Left forelimb (tissue), 1 donor: ENCODE measurements at places on chromosomes 1 and 21.

DNA sequence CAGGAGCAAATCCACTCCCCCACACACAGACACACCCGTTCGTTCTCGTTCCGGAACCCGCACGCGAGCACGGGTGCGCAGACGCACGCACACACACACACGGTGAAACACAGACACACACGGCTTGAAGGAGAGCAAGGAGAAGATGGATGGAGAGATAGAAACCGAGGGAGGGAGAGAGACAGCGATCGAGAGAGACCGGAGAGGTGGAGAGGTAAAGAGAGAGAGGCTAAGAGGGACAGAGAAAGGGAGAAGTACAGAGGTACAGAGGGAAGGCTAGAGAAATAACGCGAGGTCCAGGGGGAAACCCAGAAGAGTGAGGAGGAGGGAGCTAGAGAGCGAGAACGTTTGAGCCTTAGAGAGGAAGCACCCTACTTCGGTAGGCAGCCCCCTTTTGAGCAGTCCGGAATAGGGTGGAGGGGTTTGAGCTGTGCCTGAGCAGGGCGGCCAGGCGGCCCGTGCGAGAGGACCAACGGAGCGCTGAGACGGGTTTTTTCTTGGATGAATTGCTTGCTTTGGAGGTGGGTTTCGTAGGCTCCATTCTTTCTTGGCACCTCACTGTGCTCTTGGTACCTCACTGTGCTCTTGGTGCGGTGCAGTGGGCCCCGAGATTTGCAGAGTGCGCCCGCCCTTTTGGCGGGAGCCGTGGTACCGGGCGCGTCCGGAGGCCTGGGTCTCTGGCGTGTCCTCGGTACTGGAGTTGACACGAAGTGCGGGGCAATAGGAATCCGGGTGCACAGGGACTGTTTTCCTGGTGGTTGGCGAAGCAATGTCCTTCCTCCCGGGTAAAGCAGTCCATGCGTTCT lies 88.4 kb upstream of the RHOU start:
- DNase-seq, result no peak

DNA sequence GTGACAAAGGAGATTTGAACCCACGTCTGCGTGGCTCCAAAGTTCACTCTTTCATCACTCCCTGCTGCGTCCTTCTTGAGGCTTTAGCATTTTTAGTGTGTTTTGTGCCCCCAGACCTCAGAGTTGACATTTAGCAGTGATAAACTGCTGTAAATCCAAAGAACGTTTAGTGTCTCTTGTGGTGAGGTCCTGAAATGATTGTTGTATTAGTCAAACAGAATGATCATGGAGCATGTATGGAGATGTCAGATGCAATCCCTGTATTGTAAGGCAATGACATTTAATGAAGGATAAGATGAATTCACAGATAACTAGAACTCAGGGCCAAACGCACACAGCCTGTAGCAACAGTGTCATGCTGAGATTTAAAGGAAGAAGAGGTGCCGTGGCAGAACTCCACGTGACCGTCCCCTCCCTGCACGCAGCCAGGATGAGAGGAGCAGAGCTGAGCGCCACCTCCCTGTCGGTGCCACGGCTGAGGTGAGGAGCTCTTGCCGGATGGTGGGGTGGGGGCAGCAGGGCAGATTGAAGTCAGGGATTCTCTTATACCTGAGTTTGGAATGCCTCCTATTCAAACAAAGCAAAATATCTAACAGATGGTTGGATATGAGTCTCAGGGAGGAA lies 30.1 kb downstream of the NTPCR start:
- DNase-seq, result peak; percentile 40

- DNase-seq, result peak; percentile 12
Measured at GRCh38 chr1:4044967-4045366, 144.9 kb upstream of the C1orf174 start.

- no peak for DNase-seq
Measured at GRCh38 chr1:159983681-159984080, 29.6 kb upstream of the SLAMF9 start.

DNA sequence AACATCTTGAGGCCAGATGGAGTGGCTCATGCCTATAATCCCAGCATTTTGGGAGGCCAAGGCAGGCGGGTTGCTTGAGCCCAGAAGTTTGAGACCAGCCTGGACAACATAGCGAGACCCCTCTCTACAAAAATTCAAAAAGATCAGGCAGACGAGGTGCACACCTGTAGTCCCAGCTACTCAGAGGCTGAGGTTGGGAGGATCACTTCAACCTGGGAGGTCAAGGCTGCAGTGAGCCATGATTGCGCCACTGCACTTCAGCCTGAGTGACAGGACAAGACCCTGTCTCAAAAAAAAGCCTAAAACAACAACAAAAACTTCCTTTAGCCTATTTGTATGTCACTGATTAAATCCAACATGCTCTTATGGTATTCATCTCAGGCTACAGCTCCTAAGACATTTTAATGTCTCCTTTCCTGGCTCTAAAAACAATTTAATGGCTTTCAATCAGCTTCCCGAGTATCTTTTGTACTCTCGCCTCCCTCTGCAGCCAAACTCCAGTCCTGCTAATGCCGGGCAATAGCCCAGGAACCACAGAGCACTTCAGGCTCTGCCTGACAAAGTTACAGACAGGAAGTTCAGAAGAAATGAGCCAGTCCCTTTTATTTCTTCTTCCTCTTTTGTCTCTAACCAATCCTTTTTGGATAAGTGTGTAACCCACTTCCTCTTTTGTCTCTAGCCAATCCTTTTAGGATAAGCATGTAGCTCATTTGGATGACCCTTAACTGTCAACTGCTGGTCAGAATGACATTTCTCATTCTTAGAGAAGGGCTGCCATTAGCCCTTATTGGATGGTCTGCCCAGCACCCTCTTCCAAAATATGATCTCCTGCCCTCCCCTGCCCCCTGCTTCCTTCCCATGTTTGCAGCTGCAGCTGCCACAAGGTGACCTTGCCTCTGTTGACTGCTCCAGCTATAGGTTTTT lies 6.6 kb upstream of the DOP1B start:
- no peak for DNase-seq

- DNase-seq, result peak; percentile 61
Measured at GRCh38 chr21:45504516-45505415, 37.5 kb downstream of the SLC19A1 start.

- no peak for DNase-seq
Measured at GRCh38 chr1:27001570-27002360, 8.3 kb downstream of the TRNP1 start.

DNA sequence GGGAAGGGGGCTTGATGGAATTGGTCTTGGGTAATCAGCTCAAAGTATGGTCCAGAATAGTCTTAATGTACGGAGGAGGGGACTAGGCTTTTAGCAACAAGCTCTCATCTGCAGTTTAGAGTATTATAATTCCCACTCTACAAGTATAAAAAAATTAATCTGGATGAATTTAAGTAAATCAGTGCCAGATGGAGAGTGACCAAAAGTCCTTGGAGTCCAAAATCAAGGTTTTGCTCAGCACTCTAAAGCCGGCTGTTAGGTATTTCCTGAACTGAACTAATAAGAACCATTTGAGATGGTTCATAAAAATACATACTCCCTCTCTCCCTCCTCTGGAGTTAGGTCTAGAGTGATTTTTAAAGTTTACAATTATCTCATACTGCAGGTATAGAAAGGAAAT lies 23.7 kb downstream of the GLUL start:
- DNase-seq, result no peak

DNA sequence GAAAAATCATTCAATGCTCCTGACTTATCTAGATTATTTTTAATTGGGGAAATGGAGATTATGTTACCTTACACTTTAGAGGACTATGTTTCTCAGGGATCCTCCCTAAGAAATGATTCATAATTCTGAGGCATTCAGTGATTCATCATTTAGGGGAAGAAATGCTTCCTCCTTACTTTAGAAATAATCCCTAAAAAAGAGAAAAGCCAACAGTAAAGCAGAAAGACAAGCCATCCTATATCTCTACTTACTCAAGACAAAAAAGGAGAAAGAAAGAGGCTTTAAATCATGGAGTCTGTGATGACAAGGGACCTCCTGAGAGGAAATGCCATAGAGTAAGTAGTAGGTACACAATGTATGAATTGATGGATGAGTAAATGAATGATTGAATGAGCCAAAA lies 137.0 kb downstream of the BRINP2 start:
- no peak for DNase-seq

DNA sequence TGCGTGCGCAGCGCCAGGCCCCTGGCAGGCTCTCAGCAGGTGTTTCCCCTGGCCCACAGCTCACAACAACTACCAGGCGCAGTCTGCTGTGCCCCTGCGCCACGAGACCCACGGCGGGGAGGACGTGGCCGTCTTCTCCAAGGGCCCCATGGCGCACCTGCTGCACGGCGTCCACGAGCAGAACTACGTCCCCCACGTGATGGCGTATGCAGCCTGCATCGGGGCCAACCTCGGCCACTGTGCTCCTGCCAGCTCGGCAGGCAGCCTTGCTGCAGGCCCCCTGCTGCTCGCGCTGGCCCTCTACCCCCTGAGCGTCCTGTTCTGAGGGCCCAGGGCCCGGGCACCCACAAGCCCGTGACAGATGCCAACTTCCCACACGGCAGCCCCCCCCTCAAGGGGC lies 68.1 kb downstream of the ALPL start:
- no peak for DNase-seq

GRCh38 chr1:3459940-3460671 lies 5.6 kb downstream of the ARHGEF16 start:
- no peak for DNase-seq

DNA sequence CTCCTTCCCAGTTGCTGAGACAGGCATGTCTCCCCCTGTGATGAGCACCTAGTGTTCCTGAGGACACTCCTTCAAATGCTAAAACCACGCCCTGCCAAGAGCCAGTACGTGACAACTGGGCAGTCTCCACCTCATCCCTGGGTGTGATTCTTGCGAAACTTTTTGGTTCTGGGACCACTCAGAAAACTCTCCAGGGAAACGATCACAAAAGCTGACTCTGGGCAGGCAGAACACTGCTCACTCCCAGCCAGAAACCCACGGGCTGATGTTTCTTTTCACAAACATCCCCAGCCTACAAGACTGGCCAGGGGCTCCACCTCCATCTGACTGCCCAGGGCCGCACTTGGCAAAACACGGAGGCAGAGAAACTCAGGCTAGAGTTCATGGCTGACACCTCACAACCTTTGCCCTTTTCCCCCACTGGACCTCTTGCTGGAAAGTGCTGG lies 24.4 kb downstream of the DHRS3 start:
- DNase-seq, result no peak

GRCh38 chr21:37149411-37149810 lies 76.4 kb downstream of the TTC3 start:
- DNase-seq, result no peak

- DNase-seq, result no peak
Measured at GRCh38 chr1:24713736-24714135, 31.5 kb upstream of the CLIC4 start.

DNA sequence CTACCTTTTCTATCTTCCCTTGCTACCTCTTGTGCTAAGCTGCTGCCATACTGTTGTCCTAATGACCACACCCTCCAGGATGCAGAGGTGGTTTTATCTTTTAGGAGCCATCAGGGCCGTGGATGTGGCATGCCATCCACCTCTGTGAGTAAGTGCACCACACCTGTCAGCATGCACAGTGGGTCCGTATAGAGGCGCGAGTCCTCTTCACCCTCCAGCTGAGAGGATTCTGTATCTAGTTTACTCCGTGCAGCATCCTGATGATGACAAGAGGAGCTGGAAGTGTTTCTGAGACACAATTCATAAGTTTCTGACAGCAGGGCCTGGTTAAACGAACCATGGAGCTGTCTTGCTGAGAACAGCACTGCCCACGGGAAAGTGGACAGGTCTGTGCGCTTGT lies 11.2 kb downstream of the FAM3B start:
- no peak for DNase-seq

GRCh38 chr1:241475671-241476070 lies 43.9 kb downstream of the FH start:
- DNase-seq, result no peak

- no peak for DNase-seq
Measured at GRCh38 chr1:237390823-237391222, 348.8 kb downstream of the RYR2 start.

DNA sequence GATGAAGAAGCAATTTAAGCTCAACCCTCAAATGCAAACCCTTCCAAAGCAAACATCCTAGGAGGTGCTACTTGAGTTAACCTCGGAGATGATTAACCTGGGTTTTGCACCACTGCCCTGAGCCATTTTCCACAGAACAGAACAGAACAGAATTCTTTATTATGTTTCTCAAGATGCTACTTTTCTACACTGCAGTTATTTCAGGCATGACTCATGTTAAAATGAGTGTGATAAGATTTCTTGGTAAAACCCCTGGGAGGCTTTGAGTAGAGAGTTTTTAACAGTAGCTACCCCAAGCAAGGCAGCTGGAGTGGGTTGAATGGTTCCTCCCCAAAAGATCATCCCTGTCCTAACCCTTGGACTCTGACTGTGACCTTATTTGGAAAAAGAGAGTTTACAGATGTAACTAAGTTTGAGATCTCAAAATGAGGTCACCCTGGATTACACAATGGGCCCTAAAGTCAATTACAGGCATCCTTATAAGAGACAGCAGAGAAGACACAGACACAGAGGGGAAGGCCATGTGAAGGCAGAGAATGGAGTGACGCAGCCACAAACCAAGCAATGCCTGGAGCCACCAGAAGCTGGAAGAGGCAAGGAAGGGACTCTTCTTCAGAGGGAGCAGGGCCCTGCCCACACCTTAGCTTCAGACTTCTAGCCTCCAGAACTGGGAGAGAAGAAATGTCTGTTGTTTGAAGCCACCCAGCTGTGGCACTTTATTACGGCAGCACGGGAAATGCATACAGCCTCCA lies 153.4 kb downstream of the ETS2 start:
- no peak for DNase-seq

DNA sequence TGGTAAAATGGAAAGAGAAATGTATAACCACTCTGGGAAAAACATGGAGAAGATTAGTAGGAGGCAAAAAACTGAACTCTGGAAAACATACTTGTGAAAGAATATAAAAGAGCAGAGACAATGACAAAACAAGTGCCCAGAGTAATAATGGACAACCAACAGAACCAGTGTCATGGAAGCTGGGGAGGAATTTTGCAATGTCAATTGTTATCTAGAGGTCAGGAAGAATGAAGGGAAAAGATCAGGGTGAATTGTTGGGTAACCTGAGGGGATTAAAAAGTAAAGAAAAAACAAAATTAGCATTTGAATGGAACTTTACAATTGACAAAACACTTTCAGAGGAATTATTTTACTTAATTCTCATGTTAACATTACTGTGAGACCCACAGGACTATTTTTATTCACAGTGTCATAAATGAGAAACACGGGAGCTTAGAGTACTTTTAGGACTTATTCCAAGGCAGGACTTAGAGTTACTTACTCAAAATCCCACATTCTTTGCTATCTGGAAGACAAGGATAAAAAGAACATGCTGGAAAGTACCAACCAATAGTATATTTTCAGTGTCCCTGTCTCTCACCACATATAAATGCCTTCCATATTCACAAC lies 19.5 kb downstream of the JAM2 start:
- DNase-seq, result no peak
